CD4-positive, alpha-beta T cell (primary cell): ENCODE measurements at places on chromosomes 3 and 15.

GRCh38 chr15:83449937-83450506, 2.9 kb downstream of the SH3GL3 start:
- no peak for DNase-seq

GRCh38 chr3:55792742-55793141, 305.6 kb upstream of the WNT5A start:
- no peak for DNase-seq

DNA sequence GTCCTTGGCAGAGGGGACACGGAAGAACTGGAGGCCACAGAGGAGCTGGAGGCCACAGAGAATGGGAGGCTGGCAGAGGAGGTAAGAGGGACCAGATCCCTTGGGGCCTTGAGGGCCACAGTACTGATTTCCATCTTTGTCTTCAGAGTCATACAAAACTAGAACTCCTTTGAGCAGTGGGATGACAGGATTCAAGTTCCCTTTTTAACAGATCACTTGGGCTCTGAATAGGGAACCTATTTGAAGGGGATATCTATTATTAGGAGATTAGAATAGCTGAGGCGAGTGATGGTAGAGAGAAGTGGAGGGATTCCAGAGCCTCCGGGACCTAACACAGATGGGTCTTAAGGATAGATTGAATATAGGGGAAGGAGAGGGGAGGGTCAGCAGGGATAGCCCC, 55.7 kb downstream of the OXNAD1 start:
- DNase-seq = no peak

DNA sequence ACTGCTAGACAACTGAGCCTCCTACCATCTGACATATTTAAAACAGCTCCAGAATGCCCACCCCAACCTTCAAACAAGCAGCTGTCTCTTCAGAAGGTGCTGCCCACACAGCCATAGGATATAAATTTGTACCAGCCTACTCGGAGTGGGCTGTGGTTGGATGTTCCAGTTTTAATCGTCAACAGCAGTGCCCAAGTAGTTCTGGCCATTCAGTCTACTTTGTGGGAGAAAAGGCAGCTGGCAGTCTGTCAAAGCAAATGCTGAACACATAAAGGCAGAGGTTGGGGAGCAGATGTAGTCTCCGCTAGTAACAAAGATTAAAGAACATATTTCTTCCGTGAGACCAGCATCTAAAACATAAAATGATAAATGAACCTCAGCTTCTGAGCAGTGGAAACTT, 15.9 kb upstream of the ERC2 start:
- DNase-seq = no peak

DNA sequence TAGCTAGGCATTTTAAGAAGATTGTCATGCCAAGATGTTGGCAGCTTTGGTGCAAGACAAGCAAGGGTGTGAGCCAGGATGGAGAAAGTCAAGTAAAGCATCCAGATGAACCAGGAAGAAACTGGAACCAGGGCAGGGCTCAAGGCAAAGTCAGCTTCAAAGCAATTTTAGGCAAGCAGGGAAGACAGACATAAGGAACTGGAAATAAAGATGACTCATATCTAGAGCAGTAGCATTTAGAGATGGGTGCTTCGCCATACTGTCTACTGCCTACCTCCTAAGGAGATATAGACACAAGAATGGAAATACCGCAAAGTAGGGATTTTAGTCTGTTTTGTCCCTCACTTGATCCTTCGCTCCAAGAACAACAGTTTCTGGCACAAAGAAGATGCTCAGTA, 59.9 kb downstream of the RYR3 start:
- no peak for DNase-seq

- no peak for DNase-seq
These were observed 18.2 kb upstream of the AHSG start for GRCh38 chr3:186594591-186595113.

- no peak for DNase-seq
These were observed 42.3 kb upstream of the GALNT15 start for GRCh38 chr3:16132190-16132589.

DNA sequence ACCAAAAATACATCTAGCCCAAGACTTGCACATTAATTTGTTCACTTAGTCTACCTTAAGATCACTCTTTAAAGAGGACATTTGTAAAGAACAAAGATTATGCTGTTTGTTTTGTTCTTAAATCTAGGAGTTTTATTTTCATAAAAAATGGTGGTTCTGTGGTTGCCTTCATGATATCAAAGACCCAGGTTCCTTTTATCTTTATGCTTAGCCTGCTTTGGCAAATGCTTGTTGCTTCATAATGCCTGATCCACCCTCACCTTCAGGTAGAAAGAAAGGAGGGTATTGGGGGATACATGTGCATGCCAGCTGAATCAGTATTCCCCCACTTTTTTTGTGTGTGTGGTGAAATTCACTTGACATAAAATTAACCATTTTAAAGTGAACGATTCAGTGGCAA, 48.5 kb downstream of the GTF2E1 start:
- no peak for DNase-seq

DNA sequence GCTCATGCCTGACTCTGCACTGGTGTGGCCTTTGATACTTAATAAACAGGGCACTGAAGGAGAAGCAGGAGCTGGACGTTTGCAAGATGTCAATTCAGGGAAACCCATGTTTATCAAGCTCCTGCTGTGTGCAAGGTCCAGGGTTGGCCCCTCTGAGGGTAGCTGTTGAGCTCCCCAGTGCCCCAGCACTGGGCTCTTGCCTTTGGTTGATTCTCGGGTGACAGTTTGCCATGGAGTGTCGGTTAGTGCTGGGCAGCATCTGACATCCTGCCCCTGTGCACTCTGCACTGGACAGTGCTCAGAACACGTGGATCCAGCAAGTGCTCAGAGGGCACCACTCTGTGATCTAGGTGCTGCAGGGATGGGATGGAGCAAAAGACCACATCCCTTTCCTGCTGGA, 7.3 kb downstream of the HDAC11 start:
- no peak for DNase-seq
